Globus pallidus (tissue), 1 donor: ENCODE measurements at places on chromosomes 1 and 21.
A peak's percentile ranks its signal among the peaks of the same experiment; 100 is the strongest.

GRCh38 chr1:67685558-67686266 lies 711 bp downstream of the GADD45A start:
- peak; percentile 31 for DNase-seq

DNA sequence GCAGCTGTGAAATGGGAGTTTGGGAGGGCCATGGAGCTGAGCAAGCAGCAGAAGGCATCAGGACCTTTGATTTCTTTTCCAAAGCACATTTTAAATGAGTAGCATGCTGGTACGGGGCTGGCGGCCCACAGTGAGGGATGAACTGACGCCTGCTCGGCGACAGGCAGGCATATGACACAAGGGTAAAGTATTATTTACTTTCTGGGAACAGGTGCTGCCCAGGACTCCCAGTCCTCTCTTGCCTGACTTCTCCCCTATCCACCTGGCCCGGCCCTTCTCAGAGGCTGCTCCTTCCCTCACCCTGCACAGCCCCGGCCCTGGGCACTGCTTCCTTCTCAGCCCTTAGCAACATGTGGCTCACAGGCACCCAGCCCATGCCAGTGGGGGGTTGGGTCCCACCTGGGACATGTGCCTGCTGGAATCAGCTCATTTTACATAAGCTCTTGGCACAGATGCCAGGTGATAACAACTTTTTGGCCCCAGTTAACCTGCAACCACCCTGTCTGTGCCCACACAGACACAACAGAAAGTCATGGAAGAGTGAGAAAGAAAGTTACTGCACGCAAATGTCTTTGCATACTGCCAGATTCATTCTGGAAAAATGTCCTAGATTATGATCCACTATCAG lies 112.3 kb upstream of the GADD45A start:
- DNase-seq, result no peak

DNA sequence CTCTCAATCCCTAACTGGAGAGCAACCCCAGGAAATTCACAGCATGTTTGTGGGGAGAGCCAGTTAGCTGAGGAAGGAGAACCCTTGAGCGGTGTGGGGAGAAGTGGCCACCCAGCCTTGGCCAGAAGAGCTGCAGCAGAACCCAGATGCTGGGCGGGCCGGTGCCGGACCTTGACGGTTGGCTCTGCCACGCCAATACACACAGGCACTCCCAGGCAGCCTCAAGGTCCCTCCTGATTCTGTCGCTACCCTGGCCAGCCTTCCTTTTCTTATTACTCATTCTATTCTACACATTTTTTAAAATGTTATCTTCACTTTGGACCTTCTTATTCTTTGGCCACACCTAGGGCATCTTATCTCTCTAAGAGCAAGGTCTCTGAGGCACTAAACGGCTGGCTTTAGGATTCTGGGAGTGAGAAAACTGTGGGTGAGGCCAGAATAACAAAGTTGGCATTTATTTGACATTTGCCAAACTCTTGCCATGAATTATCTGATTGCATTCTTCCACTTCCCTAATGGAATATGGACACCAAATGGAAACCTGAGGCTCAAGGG lies 50.4 kb upstream of the GPR37L1 start:
- no peak for DNase-seq

GRCh38 chr1:25695771-25696311 lies 79.2 kb downstream of the MAN1C1 start:
- DNase-seq, result no peak

- no peak for DNase-seq
Observed at GRCh38 chr1:21569820-21570527, 60.8 kb downstream of the ALPL start.

DNA sequence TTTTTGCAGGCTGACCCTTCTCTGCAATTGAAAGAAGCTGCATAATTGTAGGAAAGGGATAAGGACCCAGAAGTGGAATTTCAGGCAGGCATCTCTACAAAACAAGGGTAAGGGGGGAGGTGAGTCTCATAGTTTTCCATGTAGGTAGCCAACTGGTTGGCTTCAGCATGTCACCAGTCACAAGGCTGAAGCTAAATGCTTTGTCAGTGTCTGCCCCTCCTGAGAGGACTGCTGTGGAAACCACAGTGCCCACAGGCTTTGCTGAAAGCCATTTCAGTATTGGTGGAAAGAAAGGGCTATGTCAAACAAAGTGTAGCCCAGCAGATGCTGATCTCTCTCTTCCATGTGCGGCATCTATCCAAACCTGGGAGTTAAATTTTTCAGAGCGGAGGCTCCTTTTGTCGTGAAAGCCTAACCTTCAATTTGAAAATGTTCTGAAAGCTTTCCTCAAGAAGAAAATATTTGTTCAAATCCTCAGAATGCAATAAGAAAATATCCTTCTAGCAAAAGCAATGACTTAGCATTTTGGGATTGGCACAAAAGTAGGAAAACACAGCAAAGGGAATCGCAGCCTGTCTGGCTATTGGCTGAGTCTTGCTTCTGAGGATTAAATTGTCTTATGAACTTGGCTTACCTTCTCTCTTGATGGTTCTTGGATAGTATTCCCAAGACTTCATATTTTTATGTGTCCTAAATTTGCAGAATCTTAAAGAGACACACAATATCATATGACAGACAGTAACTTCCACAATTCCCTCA lies 591.7 kb downstream of the PLPP3 start:
- no peak for DNase-seq
